ENCODE measurements at places on chromosomes 16 and 17.

DNA sequence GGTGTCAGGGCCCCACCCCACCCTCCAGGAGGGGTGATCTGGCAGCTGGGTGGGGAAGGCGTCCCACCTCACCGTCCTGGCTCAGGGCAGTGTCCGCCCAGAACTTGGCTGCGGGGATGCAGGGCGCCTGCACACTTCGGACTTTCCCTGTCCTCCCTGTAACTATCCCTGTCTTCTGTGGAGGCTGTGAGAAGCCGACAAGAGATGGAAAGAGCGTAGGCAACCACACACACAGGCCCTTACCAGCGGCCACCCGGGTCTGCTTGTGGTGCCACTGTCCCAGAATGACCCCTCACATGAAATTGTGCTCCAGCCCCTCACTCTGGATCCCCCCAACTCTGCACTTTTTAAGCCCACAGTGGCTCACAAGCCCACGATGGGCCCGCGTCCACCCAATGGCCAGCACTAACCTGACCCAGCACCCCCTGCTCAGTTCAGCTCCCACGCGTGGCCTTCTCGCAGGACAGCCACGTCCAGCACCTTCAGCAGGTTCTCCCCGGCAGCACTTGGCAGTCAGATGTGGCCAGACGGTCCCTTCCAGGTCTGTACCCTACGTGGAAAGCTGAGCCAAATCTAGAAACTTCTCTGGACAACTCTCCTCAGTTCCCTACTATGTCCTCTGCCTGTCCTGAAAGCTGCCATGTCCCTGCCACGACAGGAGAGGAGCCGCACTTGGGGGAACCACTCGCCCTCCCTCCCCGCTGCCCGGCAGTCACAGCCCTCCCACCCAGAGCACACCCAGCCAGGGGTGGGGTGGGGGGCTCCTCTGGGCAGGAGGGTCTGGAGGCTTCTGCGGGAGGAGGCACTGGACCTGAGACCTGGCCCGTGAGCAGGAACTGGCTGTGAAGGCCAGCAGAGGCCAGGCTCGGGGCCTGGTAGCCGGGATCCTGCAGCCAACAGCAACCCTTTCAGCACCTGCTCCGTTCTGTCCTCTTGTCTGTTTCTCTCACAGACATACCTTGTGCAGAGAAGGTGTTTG, 38.0 kb downstream of the PEMT start:
- DNase-seq, result no peak

DNA sequence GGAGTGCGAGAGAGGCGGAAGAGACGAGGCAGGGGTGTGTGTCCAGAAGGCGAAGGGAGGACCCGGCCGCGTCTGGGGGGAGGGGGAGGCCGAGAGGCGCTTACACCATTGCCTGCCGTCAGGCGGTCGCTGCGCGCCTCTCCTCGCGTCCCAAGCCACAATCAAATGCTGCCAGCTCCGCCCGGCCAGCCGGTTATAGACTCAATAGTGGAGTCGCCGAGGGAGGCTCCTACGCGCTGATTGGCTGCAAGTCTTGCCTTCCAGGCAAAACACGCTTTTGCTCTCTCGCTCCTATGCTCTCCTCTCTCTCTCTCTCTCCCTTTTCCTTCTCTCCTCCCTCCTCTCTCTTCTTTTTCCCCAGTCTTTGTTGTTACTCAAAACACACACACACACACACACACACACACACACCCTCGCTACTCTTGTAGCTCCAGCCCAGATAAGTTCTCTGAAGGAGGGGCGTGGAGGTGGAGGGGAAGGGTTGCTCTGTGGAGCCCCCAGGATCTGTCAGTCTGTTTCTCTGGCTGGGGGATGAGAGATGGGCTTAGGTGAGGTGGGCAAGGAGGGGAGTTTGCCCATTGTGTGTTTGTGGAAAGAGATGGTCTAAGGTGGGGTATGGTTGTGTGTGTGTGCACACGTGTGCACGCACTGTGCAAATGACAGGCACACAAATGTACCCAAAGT, at the start of gene DLX3:
Gene DLX3 (minus strand): TSS at position 170 of the 684 bp plus-strand sequence. CDS start 226 bp downstream, outside the sequence.
- DNase-seq, result peak; percentile 65

GRCh38 chr16:1428511-1428910, 2.4 kb upstream of the PERCC1 start:
- DNase-seq, result no peak

DNA sequence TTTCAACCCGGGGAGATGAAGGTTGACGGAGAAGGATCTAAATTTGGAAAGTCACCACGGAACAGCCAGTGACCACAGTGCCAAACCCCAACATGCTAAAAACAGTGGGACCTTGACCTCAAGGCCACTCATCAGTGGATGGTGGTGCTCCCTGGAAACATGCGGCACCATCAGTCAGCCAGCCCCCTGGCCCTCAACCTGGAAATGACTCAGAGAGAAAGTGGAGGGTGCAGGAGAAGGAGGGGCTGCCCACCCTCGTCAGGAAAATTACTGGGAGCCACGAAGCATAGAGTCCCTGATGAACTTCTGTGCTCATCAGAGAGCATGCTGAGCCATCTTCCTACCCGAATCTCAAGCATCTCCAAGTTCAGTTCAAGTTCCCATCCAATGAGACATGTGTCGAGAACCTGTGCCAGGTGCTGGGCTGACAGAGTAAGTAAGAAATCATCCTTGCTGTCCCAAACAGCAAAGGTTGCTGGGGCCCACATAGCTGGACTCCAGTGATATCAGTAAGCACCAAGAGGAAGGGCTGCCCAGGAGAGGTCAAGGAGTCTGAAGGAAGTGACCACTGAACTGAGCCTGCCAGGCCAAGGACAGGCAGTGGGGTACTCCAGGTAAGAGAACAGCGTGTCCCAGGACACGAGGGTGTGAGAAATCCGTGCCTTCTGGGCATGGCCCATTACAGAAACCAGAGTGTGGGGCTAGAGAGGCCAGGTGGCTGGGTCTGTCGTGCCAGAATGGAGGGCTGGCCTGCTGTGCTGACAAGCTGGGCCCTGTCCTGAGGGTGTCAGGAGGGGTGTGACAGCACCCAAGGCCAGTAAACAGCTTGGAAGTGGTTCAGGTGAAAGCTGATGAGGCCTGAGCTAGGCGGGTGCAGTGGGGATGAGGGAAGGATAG, 5.2 kb downstream of the PECAM1 start:
- DNase-seq, result no peak

DNA sequence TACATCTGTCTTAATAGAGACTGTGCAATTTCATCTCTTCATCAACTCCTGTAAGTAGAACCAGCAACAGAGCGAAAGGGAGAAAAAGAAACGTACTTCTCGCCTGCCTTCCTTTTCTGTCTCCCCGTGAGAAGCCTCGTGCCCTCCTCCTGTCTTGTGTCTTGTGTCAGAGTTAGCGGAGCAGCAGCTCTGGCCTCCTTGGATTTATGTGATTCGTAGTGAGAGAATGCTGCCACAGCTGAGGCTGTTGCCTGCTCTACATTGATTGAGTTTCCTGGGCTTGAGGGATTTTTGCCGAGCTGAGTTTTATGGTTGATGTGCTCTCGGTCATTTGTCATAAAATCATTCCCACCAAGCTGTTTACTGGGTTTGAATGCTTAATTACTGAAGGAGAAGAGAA, 579.1 kb upstream of the RBFOX1 start:
- no peak for DNase-seq

GRCh38 chr16:24062270-24062817, 193.8 kb upstream of the CACNG3 start:
- DNase-seq, result no peak

DNA sequence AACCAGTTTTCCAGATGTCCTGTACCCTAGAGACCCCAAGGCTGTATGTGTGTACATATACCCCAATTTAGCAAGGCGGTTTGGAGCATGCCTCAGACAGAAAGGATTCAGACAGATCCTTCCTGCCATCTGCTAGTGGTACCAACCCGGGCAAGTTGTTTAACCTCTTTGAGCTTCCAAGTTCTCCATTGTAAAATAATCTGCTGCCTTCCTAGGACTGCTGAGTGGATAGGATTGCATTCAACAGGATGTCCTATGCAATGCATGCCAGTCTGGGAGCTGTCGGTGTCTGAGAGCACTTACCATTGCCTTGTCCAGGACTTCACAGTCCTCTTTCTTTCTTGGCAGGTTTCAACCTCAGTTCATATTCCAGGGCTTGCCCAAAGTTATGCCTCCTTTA, 1.9 kb downstream of the CDH13 start:
- no peak for DNase-seq

DNA sequence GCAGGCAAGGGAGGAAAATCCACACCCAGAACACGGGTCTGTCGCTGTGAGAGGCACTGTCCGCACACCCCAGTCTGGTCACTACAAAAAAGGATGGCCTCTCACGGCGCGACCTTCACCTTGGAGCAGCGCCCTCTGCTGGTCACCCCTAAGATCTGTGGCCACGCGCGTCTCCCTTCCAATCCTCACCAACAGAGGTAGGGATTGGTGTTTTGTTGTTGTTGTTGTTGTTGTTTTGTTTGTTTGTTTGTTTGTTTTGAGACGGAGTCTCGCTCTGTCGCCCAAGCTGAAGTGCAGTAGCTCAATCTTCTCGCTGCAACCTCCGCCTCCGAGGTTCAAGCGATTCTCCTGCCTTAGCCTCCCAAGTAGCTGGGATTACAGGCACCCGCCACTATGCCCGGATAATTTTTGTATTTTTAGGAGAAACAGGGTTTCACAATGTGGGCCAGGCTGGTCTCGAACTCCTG, 15.0 kb upstream of the C17orf58 start:
- DNase-seq, result no peak

DNA sequence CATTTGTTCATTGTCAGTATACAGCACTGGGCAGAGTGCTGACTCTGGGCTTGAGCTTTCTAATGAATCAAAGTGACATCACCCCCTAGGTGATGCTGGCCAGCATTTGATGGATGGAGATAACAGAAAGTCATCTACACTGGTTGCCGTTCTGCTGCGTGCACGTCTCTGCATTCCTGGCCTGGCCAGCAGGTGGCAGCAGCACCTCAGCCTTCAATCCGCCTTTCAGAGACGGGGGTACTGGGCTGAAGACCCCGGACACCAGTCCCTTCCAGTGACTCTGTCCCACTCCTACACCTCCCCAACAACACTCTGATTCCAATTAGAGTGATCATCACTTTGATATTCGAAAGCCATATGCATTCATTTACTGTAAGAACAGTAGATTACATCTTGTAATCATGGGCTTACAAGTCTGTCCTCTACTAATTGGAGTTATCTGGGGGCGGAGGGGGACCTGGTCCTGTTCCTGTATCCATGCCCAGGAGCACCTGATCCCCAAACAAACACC, 6.0 kb downstream of the CPSF4L start:
- DNase-seq, result peak; percentile 64

GRCh38 chr17:31907342-31907962, 5.9 kb upstream of the UTP6 start:
- no peak for DNase-seq

DNA sequence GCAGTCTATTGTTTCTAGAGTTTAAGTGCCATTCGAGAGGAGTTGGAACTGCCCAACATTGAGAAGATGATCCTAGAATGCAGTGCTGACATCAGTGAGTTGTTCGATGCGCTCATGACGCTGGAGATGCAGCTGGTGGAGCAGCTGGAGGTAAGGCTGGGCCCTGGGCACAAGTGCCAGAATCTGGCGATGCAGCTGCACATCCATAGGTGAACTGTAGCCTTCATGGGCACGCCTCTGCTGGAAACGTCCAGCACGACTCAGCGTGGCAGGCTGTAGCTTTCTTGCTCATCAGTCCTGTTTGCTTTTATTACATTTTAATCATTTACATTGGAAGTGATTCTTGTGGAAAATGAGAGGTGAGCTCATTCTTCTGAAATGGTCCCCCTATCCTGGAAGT, 31.7 kb downstream of the DRC3 start:
- DNase-seq, result no peak

- no peak for DNase-seq
Observed at GRCh38 chr17:80212109-80212508, 8.0 kb downstream of the SGSH start.

DNA sequence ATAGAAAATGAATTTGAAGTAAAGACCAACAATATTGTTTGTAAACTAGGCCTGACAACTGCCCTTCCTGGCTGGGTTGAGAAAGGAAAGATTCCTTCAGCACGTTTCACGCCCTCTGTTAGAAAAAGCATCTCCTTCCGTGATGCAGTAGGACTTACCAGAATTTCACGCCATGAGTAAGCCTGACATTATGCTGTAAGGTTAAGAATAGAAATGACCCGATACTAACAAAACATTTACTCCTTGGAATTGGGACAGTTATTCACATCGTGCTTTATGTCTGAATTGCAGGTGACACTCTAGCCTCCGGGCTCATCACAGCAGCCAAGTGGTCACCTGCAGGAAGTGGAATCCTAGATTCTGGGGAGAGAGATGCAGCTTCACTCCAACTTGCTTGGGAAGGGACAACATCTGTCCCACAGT, 17.5 kb downstream of the MARCHF10 start:
- DNase-seq, result no peak

DNA sequence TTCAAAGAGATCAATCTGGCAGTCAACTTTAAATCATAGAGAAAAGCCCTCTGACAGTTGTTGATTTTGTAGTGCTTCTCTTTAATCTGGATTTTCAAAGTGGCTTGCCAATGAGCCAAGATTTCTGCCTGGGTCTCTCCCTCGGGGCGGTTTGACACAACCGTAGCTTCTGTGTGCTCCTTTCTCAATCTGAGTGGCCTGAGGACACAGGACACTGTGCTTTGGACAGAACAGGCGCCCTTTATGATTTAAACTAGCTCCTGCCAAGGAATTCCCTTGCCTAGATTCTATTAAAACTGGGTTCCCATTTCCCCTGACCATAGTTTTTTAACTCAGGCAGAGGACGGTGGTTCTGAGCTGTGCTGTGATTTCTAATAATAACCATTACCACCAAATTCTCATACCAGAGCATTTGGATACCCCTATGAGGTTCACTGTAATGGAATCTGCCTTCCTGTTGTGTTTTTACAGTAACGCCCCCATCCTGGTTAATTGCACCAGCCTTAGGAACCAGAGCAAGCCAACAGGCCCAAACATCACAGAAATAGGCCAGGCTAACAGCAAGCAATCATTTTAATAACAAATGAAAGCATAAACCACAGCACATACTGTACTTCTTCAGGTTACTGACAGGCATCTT, 4.0 kb downstream of the ZFHX3 start:
- no peak for DNase-seq

GRCh38 chr16:4319454-4320421, 3.9 kb downstream of the GLIS2 start:
- no peak for DNase-seq

- no peak for DNase-seq
Observed at GRCh38 chr16:20676268-20676825, 21.1 kb downstream of the ACSM1 start.

DNA sequence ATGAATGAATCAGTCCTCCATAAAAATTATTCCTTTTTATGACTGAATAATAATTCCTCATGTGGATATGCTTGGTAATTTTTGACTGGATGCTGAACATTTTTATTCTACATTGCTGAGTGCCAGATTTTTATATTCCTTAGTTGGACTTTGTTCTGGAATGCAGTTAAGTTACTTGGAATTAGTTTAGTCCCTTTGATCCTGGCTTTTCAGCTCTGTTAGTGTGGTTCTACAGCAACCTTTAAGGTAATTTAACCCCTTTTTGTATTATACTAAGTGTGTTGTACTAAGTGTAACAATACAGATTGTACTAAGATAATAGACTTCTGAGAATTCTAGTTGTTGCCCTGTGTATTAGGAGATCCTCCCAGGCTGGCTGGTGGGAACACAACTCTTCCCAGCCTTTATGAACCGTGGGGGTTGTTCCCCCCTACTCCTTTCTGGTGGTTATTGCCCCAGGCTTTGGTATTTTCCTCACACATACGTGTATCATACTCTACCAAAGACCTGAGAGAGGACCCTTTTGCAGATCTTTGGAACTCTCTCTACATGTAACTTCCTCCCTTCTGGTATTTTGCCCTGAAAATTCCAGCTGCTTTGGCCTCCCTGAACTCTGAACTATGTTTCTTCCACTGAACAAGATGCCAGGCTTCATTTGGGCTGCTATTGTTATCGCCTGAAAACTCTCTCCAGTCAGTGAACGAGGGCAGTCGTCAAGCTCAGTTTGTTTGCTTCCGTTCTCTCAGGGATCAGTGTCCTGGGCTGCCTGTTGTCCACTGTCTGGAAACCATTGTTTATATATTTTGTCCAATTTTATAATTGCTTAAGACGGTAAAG, 30.5 kb downstream of the TANGO6 start:
- no peak for DNase-seq
